ENCODE measurements at places on chromosomes 12 and 14.

DNA sequence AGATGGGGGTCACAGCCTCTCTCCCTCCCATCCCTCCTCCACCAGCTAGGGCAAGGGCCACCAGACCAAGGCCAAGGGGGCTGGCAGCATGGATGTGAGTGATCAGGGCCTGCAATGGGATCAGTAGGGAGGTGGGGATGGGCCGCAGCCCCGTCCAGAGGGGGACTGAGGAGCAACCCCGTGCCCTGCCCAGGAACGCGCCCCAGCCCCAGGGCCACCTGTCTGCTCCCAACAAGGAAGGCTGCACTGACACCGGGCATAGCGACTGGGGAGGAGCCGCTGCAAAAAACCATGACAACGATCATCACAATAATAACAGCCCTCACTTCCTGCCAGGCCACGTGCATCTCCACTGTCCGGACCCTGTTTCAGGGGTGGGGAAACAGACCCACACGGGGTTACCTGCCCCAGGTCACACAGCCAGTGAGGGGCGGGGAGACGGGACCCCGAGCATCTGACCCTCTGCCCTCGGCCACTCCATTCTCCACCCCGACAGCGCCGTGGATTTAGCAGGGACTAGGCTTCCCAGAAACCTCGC, 24.3 kb downstream of the NCOR2 start:
- DNase-seq = peak; percentile 90

GRCh38 chr12:130765186-130765659, 49.1 kb upstream of the RIMBP2 start:
- DNase-seq = peak; percentile 15

DNA sequence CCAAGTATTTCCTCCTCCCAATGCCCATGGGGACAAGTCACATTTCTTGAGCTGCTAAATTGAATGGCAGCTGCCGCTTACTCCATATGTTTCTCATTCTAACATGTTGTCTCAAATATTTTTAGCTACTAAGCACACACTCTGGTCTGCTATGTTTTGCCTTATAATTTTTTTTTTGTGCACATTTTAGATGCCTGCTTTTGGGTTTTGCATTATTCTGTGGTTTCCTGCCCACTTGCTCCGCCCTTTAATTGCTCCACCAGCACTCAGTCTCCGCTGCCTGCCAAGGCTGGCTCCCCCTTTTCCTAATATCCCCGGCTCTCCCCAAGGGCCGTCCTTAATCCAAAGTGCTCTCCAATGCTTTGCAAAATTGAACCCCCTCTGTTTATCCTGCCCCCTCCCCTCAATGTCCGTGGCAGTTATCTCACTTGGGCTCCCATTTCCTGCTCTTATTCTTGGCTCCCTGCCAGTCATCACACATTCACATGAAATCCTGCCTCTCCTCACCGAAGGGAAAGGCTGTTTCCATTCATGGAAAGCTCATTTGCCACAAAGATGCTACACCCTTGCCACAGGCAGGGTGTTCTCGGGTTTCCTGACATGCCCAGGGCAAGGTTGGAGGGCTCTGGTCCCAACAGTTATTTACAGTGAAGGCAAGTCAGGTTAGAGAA, 79.4 kb downstream of the C12orf75 start:
- peak; percentile 81 for DNase-seq

GRCh38 chr12:52354200-52354599, 13.1 kb downstream of the KRT85 start:
- DNase-seq = peak; percentile 37

DNA sequence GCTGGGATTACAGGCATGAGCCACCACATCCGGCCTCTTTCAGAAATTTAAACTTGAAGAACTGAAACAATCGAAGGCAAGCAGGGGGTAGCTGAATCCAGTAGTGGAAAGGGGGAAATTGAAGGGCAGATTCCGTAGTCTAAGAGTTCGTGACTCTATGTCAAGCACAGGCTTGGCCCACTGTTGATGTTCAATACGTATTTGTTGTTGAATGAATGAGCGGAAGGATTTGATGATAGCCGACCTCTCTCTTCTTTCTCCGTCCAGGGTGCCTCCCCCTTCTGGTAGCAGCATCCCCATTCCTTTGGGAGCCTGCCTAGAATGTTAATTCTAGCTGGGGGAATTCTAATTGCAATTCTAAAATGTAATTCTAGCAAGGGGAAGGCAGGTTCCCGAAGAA, 59.8 kb upstream of the MED13L start:
- DNase-seq = no peak

DNA sequence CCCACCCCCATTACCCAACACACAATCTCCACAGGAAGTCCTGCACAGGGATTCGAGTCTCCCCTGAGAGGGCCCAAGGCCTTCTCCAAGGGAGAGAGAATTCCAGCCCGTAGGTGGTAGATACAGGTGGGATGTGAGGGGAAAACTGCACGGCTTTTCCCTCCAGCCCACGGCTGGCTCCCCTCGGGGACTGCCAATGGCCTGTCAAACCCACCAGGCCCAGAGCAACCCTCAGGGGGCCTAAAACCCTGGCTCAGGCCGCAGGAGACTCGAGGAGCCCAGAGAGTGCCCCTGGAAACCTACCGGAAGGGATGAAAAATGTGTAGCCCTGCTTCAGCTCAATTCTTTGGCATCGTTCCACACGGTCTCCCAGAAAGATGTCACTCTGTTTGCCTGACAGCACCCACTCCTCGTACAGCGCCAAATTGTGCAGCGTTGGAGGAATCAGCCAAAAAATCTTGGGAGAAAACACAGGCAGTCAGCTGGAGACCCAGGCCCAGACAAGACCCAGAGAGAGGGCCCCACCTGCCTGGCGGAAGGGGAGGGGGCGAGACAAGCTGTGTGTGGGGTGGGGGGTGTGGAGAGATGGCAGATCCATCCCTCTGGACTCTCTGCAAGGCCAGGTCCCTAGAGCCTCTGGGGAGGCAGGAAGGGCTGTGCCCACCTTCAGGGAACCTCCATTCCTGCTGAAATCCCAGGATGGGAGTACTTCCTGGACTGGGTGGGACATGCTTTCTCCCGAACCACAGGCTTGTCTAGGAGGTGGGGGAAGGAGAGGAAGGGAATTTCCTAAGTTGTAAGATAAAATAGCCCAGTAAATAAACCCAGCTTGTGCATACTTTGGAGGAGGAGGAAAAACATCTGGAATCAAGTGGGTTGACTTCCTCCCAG, 48.1 kb downstream of the KDM2B start:
- DNase-seq = peak; percentile 69

DNA sequence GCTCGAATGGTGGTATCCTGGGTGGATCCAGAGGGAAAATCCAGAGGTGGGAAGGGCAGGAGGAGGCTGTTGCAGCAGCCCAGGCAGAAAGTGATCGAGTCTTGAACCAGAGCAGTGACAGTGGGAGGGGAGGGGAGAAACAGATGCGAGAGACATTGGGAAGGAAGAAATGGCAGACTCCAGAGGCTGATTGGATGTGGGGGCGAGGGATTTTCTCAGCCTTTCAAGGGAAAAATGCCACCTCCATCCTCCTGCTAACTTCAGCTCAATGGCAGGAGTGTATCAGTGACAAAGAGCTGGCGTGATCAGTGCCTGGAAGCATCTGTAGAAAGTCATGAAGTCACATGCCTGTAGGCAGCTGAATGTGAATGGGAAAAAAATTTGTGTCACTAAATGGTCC, 38.6 kb upstream of the NRXN3 start:
- DNase-seq = no peak

GRCh38 chr12:20140751-20141150, 227.6 kb upstream of the PDE3A start:
- DNase-seq = no peak

DNA sequence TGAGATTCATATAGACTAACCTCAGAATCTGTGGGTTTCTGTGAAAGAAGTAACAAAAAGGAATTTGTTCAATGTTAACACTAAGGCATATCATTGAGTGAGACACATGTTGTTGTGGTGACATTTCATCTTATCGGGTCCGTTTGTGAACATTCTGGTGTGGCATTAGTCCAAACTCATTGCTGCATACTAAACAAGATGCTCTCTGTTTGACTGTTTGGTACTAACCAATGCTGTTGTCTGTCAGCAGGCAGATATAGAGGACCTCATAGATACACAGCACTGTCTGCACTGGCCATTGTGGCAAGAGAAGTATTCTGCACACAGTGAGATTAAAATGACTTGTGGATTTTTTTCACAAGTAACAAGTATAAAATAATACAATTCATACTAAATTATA, 41.2 kb downstream of the SLC25A21 start:
- no peak for DNase-seq

DNA sequence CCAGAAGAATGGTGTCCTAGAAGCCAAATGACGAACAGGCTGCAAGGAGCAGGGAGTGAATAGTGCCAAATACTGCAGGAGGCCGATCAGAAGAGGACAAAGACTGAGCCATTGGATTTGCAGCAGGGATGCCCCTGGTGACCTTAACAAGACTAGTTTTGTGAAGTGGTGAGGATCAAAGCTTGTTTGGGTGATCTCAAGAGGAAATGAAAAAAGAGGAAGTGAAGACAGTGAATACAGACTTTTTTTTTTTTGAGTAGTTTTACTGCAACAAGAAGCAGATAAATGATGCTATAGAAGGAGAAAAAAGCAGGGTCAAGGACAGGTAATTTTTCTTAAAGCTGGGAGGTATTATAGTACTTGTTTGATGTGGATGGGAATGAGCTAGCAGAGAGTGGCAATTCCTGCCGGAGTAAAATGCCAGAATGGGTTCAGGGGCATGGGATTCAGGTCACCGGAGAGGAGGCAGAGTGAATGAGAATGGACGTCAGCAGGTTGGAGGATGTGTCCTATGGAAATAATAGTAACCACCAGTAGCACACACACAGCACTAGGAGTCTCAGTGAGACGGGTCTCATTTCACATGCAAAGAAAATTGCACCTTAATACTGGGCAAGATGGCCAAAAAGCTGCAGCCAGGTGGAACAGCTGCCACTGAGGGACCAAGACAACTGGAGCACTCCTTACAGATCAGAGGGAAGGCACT, 345.8 kb upstream of the CCDC196 start:
- no peak for DNase-seq

GRCh38 chr12:119681111-119681510, 13.2 kb downstream of the PRKAB1 start:
- no peak for DNase-seq

DNA sequence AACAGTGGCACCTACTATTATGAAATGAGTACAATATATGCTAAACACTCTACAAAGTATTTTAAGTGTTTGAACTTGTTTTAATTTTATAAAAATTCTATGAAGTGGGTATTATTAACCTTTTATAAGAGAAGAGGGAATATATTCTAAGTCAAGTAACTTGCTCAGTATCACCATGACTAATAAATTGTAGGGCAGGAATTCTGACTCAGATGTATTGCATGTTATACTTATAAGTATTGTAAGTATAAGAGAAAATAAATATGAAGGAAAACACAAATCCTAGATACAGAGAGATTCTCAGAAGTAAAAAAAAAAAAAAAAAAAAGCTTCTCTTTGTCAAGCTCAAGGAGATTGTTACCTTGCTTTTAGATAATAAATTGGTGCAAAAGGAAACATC, 893.2 kb downstream of the SLC16A7 start:
- DNase-seq = no peak

GRCh38 chr14:31530136-31530535, 31.1 kb upstream of the NUBPL start:
- no peak for DNase-seq

GRCh38 chr12:100229876-100230275, 29.3 kb downstream of the ACTR6 start:
- DNase-seq = no peak

GRCh38 chr12:55713721-55714120, 2.1 kb upstream of the BLOC1S1 start:
- no peak for DNase-seq

- DNase-seq = peak; percentile 86
Measured at GRCh38 chr12:99984271-99985128, at the start of gene ANKS1B. TSS of gene ANKS1B (minus strand) at chr12:99984936. CDS start at chr12:99984237, 699 bp downstream.

- DNase-seq = no peak
Measured at GRCh38 chr14:38420048-38420447, 164.2 kb upstream of the CLEC14A start.

GRCh38 chr12:18242380-18243089, 18.8 kb upstream of the PIK3C2G start:
- DNase-seq = peak; percentile 75

DNA sequence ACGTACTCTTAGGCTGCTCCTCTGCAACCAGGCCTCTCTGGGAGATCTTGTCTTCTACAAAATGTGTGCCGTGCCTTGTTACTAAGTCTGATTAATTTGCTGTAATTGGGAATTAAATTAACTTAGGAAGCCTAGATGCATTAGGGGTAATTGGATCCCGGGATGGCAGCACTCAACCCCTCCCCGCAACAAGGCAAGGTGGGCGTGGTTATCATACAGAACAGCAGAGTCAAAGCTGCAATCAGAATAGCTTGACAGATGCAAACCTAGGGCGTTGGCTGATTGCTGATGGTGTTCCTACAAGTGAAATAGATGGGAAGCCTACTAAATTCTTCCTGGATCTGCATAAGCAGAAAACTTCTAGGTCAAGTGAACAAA, 34.5 kb upstream of the NFYB start:
- no peak for DNase-seq

- peak; percentile 83 for DNase-seq
Measured at GRCh38 chr14:68862954-68863594, 70.2 kb upstream of the ZFP36L1 start.

DNA sequence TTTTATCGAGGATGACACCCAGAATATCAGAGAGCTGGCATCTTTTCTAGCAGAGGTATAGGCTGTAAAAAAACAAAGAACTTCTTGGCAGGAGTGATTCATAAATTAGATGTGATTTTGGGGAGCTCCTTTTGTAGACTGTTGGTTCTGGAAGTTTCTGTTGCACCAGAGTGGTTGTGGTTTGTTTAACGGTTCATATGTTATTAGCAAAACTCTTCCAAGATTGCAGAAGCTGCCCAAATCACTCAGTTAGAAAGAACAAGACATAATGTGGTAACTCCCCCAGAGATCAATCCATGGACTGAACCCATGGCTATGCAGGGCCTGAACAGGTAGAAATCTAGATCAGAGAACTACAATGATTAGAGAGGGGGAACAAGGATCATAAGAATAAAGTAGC, 6.7 kb upstream of the RNASE10 start:
- DNase-seq = no peak

- DNase-seq = peak; percentile 57
Measured at GRCh38 chr12:6229224-6230218, 29.3 kb downstream of the CD9 start.

- DNase-seq = no peak
Measured at GRCh38 chr12:90322006-90322405, 613.4 kb upstream of the ATP2B1 start.

DNA sequence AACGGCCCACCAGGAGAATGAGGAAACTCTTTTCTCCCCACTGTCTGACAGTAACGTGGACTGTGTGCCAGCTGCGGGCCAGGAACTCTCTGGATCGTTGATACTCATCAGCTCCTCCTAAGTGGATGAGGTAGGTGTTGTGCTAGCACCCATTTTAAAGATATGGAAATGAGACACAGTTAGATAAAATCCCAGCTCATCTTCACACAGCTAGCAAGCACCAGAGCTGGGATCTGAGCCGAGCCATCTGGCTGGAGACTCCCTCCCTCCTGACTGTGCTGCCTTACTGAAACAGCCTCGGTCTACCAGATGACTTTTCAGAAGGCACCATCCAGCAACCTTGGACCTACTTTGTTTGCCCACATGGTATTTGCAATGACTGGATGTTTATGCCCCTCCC, 49.2 kb downstream of the TMEM132D start:
- no peak for DNase-seq

- DNase-seq = peak; percentile 53
Measured at GRCh38 chr14:76346391-76347160, 29.4 kb upstream of the ESRRB start.

Data from stomach (tissue), 19 donors.